ENCODE measurements at places on chromosomes 12 and 14. TPM values are rescaled to one million over a fixed set of nuclear protein-coding genes. Genes with fewer than 3 reads are reported as not detected.

Gene DIO2
- 7.4 TPM for polyA plus RNA-seq

Gene GPX2
- polyA plus RNA-seq = not detected

Gene IL22
- not detected for polyA plus RNA-seq

Gene GLT8D2
- polyA plus RNA-seq = 43.3 TPM

Gene LGR5
- polyA plus RNA-seq = not detected

Gene ERP27
- polyA plus RNA-seq = not detected

Gene TAS2R13
- 0.03 TPM for polyA plus RNA-seq

Gene SLC5A8
- polyA plus RNA-seq = not detected

Gene TPPP2
- polyA plus RNA-seq = not detected

Gene FGD4
- polyA plus RNA-seq = 2.1 TPM

Gene SDR9C7
- not detected for polyA plus RNA-seq

Gene TRIM9
- 0.24 TPM for polyA plus RNA-seq

Gene IGF1
- 0.19 TPM for polyA plus RNA-seq

Gene NANOG
- polyA plus RNA-seq = not detected

Gene CIT
- polyA plus RNA-seq = 13.1 TPM

Gene ALKBH1
- polyA plus RNA-seq = 9.6 TPM

Gene CCNK
- 25.0 TPM for polyA plus RNA-seq

Gene PDZRN4
- polyA plus RNA-seq = not detected

Gene LMO3
- polyA plus RNA-seq = 0.49 TPM

Gene ITGA5
- polyA plus RNA-seq = 259 TPM

Gene TBX3
- polyA plus RNA-seq = 40.5 TPM

Gene STAC3
- 0.80 TPM for polyA plus RNA-seq

Gene GALNT8
- polyA plus RNA-seq = not detected

Gene KCNMB4
- polyA plus RNA-seq = 1.1 TPM

Gene TRPV4
- polyA plus RNA-seq = 6.6 TPM

Gene TMEM229B
- not detected for polyA plus RNA-seq

Gene NDRG2
- 1.5 TPM for polyA plus RNA-seq

Data from IMR-90 (cell line).